ENCODE measurements at places on chromosomes 5 and 9.

DNA sequence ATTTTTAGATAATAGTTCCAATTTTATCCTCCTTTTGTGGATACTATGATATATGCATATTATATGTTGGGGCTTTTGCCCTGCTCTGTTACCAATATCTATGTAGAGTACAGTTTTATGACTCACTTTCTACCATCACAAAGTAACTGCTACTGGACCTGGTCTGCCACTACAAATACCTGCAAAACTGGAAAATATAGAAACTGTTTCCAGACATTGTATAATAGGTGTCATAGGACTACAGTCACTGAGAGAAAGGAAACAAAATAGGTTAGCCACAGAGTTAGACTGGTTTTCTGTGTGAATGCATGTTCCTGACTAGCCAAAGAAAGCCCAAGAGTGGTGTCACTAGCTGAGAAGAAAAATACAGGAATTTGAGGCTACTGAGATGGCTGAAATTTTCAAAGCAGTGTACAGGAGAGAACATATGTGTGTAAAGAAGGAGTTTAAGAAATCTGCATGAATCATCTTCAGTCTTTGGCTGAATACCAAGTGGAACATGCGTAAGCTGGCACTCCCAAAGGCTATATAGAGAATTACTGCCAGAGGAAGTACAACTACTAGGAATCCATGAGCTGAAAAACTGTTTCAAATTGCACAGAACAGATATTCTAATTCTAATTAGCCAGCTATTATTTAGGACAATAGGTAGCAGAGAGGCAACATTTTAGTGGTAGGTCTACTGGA lies 29.0 kb upstream of the FAM174A start:
- no peak for DNase-seq

- DNase-seq = no peak
These were observed 6.7 kb upstream of the NSMF start for GRCh38 chr9:137465720-137466388.

DNA sequence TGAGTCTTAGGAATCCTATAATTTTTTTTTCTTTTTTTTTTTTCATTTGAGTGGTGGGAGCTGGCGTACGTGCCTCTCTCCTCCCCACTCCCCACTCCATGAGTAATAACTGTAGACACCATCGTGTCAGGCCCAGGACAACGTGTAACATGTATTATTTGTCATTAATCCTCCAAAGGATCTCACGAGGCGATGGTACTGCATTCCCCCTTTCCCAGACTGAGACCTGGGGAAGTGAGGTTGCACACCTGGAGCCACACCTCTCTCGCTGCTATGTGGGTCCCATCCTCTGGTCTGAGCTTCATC lies 6.1 kb upstream of the IER5L start:
- no peak for DNase-seq

GRCh38 chr9:2130941-2131340 lies 115.8 kb downstream of the SMARCA2 start:
- no peak for DNase-seq

DNA sequence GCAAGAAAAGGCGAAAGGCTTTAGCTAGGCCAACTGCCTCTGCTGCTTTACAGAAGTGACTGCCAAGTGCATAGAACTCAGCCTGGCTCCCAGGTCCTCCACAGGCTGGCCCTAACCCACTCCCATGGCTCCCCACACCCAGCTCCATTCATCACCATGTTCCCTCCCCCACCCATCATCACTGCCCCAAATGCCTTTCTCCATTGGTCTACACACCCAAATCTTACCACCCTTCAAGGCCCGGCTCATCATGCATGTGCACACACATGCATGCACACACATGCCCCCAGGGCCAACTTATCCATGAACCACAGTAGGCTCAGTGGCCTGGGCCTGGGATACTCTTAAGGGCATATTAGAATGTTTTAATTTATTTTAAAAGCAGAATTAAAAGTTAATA lies 44.8 kb downstream of the ABCA1 start:
- no peak for DNase-seq

DNA sequence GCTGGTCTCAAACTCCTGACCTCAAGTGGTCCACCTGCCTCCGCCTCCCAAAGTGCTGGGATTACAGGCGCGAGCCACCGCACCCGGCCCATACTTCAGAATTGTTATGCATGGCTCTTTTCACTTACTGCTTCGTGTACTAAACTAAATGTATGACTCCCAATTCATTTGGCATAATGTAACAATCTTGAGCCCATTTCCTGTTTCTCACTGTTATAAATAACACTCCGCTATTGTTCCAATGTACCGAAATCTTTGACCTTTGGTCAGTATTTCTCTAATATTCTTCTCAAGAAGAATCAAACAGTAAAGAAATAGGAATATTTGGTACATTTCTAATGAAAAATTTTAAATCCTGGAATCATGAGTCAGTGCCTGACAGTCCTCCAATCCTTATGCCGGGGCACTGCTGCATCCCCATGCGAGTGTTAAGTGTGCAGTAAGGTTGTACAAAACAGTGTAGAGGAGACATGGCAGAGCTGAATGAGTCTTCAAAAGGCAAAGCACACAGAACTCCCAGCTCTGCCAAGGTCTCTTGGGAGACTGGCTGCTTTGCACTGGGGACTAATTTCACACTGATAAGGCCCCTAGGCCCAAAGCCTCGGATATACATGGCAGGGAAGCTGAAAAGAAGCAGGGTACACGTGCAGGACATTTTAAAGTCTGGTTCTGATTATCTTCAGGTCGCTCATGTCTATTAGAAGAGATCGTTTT lies 58.4 kb downstream of the HABP4 start:
- no peak for DNase-seq

GRCh38 chr5:175250426-175250825 lies 193.6 kb downstream of the DRD1 start:
- no peak for DNase-seq
